ENCODE measurements at places on chromosomes 6 and 20. TPM values are rescaled to one million over a fixed set of nuclear protein-coding genes. Genes with fewer than 3 reads are reported as not detected.

Gene CRISP3
- not detected for total RNA-seq

Gene SEMG1
- total RNA-seq, result not detected

Gene FILIP1
- not detected for total RNA-seq

Gene ZC2HC1B
- not detected for total RNA-seq

Gene GSTA3
- not detected for total RNA-seq

Gene OPRM1
- not detected for total RNA-seq

Gene SLC17A2
- total RNA-seq, result not detected

Gene OVOL2
- 8.8 TPM for total RNA-seq

Gene PBOV1
- total RNA-seq, result not detected

Gene SRSF12
- total RNA-seq, result 0.49 TPM

Gene SPAG4
- total RNA-seq, result 5.4 TPM

Gene MTG2
- total RNA-seq, result 111 TPM

Gene CST5
- not detected for total RNA-seq

Gene CGA
- not detected for total RNA-seq

Gene RAB23
- total RNA-seq, result 12.6 TPM

Gene EPPIN
- total RNA-seq, result not detected

Gene MEI4
- not detected for total RNA-seq

Gene RPS6KA2
- 5.6 TPM for total RNA-seq

Gene RIPOR2
- total RNA-seq, result 0.86 TPM

Gene OTOR
- total RNA-seq, result not detected

Gene DEFB132
- total RNA-seq, result not detected

Gene RFX6
- 1.5 TPM for total RNA-seq
